ENCODE measurements at places on chromosomes 12 and 14.

DNA sequence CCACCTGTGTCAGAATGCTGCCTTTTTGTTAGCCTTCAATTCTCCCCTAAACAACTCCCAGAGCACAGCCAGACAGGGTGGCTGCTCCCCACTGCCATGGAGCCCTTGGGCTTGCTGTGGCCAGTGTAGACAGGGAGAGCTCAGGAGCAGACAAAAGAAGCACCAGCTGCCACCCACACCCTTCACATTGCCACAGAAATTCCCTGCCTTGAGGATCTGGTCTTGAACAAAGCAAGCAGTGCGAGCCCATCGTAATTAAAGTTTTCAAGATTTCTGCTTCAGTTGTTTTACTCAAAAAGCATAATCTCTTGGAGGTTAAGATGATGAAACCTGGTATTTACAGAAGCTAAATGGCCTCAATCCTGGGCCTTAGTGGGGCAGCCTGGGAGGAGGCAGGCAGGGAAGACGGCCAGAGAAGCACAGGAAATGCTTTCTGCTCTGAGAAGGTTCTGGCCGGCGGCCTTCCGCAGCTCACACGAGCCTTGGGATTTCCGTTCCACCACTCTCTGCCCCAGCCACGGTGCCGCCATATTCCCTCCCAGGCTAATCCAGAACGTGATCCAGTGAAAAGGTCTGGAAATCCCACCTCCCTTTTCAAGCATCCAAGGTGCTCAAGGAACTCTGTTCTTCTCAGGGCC, 535.2 kb downstream of the BCL11B start:
- DNase-seq, result no peak

GRCh38 chr12:126519833-126520232, 1454.6 kb downstream of the AACS start:
- no peak for DNase-seq

DNA sequence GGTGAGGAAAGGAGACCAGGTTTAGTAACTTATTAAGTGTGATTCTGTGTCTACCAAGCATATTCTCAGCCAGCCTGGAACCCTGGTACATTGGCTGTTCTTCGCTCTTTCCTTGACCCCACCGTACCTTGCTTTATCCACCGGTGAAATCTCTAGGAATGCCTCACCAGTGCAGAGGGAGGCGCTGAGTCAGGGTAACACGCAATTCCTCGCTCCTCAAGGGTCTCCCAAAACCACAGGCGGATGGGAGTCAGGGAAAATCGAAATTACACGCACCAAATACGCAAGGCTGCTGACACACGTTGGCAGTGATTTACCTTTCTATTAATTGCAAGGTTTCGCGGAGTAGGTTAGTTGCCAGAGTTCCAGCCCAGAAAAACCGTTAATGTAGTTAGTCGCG, 845 bp downstream of the L3HYPDH start:
- no peak for DNase-seq

DNA sequence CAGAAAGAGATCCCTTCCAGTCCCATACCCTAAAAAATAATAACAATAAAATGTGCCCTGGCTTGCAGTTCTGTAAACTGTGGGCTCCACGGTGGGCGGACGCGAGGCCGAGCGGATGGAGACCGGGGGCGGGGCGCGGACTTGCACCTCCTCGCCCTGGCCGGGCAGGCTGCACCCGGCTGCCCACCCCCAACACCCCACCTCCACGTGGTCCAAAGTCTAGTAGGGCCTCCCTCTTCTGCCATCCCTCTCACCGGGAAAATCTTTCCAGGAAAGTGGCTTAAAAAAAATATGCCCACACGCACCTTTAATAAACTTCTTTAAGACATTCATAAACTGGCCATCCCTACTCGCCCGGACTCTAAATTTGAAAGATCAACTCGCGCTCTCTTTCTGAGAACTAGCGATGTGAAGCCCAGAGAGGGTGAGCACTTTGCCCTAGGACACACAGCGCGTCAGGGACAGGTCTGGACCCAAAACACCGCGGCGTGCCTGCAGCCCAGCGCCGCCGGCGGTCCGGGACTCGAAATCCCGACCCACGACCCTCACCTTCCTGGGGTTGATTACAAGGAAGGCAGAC, 1.9 kb upstream of the BCL11B start:
- DNase-seq, result no peak

DNA sequence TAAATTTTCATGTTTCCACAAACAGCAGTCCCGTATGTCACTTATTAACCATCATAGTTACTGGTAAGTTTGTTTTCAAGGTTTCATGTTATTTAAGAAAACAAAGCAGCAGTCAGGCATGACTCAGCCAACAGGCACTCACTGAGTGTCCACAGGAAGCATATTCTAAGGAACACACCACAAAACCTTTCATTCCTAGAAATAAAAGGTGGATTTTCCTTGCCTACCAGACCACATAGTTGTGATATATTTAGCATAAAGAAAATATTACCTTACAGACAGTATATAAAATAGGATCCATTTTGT, 143.3 kb upstream of the AVPR1A start:
- DNase-seq, result peak; percentile 54

GRCh38 chr14:42241101-42241500, 634.4 kb downstream of the LRFN5 start:
- no peak for DNase-seq

- DNase-seq, result peak; percentile 68
Measured at GRCh38 chr14:34711169-34711568, 3.2 kb downstream of the CFL2 start.

- no peak for DNase-seq
Measured at GRCh38 chr14:71730471-71730870, 201.8 kb upstream of the RGS6 start.

DNA sequence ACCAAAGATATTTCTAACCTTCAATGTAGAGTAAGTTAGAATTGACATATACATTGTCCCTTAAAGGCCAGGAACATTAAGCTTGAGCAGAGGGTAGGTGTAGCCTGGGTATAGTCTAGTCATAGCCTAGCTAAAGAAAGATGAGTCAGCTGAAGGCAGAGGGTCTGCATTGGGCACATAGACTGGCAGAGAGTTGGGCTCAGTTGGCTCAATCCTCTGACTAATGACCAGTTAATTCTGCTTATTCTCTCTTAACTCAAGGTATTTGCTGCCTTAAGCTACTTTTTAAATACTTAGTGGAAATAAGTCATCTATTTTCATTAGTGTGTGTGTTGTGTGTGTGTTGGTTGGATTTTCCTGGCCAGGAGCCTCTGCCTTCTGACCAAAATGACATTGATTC, 467.1 kb downstream of the RAD51B start:
- DNase-seq, result no peak

GRCh38 chr14:65704850-65705249, 292.3 kb downstream of the FUT8 start:
- DNase-seq, result no peak

DNA sequence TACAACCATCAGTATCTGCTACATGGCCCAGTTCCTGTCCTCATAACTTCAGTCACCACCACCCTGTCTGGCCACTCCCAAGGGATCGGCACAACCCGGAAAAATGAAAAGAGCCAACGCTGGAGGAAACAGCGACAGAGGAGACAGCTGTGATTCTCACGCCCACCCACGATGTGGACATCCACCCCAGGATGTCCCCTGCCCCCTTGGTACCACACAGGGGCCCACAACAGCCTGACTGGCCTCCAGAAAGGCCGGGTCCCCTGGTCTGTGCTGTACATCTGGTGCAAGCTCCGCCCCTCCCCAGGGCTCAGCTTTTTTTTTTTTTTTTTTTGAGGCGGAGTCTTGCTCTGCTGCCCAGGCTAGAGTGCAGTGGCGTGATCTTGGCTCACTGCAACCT, 12.5 kb downstream of the RPS6KL1 start:
- DNase-seq, result no peak

All from BJ (cell line).